SK-N-SH treated with all-trans-retinoic acid at 6 μM for 48 hours (cell line): ENCODE measurements at places on chromosomes 1 and 21.
A peak's percentile ranks its signal among the peaks of the same experiment; 100 is the strongest.

GRCh38 chr1:41149570-41149969, 92.5 kb downstream of the SCMH1 start:
- ATAC-seq = no peak

GRCh38 chr1:36387141-36387949, 1.6 kb upstream of the STK40 start:
- ATAC-seq = no peak

- ATAC-seq = no peak
These were observed 103.5 kb upstream of the LMO4 start for GRCh38 chr1:87225171-87225570.

DNA sequence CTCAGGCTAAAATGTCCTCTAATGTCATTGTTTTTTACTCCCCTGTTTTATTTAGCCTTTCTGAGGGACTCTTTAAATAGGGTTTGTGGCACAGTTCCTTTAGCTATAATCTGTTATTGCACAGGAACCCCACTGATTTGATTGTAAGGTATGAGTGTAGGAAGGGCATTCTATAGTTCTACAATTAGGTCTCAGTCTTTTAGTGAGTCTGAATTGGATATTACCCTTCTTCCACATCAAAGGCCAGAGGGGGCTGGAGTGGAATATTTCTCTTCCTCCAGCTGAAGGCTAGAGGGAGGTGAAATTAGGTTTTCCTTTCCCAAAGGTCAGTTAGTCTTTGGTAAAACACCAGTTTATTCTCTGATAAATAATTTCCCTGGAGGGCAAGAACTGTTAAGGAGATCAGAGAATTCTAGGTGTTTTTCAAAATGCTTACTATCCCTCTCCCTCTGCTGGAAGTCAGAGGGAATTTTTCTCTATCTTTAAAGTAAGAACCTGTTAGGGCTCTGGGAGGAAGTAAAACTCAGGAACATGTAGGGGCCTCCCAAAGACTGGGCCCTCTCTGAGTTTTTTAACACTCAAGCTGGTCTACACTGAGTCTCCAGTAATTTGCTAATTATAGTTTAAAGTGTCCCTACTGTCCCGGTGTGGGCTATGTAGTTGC, 176.3 kb upstream of the ZNHIT6 start:
- peak; percentile 74 for ATAC-seq

DNA sequence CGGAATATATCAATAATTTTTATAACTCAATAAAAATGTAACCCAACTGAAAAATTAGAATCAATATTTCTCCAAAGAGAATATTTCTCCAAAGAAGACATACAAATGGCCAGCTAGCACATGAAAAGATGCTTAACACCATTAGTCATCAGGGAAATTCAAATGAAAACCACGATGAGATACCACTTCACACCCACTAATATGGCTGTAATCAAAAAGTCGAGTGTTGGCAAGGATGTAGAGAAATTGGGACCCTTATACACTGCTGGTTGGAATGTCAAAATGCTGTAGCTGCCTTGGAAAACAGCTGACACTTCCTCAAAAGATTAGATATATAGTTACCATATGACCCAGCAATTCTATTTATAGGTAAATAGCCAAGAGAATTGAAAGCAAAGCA, 133.0 kb downstream of the GPR52 start:
- ATAC-seq = no peak

DNA sequence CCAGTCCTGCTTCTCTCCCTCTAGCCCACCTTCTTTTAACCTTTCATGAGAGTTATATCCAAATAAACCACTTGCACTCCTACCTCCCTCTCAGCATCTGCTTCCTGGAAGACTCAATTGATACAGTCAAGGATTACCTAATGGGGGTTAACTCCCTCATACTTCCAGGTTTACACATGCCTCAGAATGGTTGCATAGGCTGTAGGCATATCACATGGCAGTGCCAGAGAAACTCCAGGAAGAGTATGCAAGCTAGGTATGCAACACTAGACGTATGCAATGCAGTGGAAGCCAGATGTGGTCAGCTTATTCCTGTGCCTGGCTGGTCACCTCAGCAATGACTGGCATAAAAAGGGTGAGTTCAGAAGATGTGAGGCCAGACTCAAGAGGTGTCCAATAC, 32.7 kb upstream of the VANGL1 start:
- no peak for ATAC-seq

DNA sequence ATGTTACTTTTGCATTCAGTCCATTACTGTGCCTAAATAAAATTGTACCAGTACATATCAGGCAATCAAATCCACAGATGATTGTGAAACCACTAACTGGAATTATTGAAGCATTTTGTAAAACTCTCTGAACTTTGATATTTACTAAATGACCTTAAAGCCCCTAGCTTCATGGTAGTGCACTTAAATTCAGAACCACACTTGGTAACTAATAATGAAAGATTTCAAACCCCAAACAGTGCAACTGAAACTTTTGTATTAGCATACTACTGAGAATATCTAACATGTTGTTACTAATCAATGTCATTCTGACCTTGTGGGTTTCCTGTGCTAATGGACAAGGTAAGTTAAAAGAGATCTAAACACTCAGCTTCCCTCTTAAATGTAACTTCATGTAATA, at the start of gene CFHR3:
Gene CFHR3, plus strand, starts transcription at position 238 of the 400 bp plus-strand sequence. Its CDS starts 47 bp downstream, at position 285.
- ATAC-seq = no peak

DNA sequence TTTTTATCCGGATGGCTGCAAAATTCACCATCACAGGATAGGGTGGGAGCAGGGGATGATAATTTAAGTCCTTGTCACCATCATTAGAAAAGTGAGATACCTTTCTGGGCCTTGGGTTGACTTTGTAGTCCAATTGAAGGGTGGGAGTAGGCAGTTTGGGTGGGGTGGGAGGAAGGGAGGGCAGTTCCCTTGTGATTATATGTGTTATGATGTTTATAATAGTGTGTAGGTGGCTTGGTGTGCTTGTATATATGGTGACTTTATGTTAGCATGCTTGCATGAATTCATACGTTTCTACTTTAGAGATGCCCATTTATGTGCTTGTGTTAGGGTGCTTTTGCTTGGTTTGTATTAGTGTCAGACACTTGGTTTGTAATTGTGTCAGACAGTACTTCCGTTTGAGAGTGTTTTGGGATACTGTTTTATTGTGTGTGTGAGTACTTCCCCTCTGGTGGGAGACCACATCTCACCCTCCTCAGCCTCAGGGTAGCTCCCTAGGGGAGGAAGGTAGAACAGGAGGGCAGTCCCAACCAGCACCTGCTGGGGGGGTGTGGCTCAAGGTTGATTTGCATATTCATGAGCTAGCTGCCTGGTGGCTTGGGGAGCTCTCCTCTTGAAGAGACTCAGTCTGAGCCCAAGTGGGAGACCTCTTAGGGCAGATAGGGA, 6.3 kb upstream of the POU3F1 start:
- ATAC-seq = no peak

DNA sequence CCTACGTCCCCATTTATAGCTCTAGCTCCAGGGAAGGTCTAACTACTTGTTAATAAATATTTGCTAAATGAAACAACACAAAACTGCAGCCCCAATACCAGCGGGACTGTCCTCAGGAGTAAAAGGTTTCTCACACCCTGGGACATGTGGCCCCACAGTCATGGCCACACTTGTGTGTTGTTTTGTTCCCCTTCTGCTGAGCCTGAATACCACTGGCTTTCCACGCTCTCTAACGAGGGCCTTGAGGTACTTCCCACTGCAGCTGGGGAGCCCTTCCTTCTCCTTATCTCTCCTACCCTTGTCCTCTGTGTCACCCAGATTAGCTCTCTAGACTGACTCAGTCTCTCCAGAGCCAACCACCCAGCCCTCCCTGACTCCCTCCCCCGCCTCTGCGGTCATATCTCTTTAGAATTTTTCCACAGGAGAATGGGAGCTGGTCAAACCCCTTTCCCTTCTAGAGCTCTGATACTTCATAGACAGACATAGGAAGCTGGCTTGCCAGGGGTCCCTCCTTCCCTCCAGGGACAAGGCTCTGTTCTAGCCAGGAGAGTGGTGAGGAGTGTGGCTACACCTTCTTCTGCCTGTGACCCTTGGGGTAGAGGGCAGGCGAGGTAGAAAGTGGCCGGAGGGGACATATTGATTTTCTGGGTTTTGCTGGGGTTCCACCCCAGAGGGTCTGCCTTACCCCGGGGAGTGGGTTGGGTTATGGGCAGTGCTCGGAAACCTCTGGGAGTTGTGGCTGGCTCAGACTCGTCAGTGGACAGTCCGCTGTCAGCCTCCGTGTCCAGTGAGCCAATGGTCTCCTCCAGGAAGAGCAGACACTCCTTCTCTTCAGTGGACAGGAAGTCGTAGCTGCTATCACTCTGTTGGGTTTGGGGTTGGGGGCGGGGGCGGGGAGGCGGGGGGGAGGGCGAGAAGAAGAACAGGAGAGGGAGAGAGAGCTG, 8.1 kb downstream of the C1orf116 start:
- peak; percentile 15 for ATAC-seq

DNA sequence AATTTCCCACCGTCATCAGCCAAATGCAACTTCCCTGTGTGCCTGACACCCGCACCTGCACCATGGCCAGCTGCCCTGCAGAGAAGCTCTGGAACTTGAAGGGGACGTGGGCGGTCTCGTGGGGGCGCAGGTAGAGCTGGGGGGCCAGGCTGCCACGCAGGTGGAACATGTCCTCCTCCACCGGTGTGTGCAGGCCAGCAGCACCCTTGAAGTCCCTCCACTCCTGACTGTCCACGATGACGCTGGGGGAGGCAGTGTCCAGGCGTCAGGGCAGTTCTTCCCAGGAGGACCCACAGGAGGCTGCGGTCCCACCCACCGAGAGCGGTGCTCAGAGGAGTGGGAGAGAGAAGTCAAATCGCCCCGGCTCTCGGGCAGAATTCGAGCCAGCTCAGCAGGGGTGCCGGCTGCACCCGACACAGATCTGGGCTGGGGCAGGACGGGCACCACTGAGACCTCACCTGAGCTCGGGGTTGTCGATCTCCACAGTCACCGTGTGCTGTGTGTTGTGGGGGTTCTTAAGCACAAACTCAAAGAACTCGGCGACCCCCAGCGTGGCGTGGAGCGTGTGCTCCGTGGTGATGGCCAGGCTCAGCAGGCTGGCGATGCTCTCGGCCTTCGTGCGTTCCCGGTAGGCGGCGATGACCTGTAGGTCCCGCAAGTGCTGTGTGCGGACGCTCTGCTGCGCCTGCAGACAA, 117.7 kb downstream of the NPHP4 start:
- ATAC-seq = no peak

GRCh38 chr1:162256287-162256686, 120.4 kb downstream of the SPATA46 start:
- ATAC-seq = no peak

GRCh38 chr1:22075718-22076117, 23.2 kb downstream of the CDC42 start:
- peak; percentile 18; the same call in 1 of the 3 replicates for ATAC-seq

GRCh38 chr1:81836007-81836626, 35.4 kb downstream of the ADGRL2 start:
- peak; percentile 33; the same call in 2 of the 3 replicates for ATAC-seq

DNA sequence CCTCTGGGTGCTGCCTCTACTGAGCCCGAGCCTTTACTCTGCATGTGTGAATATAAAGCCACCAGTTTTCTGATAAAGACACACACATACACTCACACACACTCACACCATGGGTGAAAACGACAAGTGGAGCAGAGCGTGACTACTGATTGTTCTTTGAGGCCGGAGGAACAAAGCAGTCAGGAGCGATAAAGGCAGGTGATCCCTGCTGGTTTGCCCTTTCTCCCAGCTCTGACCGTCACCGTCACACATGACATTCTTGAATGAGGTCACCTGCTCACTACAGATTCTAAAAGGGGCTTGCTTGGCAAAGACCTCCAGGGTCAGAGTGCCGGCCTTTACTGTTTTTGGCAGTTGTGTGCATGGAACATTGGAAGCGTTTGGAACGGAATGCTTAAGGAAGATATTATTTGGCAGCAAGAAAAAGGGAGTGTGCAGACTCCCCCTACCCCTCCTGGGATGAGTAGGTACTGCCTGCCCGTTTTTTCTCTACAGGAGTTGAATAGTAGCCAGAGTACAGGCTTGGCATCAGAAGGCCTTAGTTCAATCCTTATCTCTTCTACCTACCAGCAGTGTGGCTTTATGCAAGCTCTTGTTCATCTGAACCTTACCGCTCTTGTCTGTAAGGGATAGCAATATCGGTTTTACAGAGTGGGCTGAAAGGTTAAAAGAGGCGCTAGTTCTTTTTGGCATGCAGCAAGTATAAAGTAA, 79.7 kb downstream of the PBX1 start:
- ATAC-seq = no peak

DNA sequence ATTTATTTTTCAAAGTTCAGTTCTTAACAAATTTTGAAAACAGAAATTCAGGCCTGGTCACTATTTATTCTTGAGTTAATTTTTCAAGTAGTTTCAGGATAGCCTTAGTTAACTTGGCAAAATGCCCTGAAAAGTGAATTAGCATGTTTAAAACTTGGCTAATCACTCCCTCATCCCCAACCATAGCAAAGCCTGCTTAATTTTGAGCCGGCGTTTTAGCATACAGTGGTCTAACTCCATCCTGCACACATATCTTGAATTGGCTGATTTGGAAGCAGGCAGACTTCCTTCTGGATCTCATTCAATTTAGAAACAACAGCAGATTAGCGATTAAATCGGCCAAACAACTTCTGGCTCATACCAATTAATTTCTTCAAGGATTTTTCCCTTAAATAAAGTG, 439.2 kb downstream of the PTBP2 start:
- ATAC-seq = no peak

DNA sequence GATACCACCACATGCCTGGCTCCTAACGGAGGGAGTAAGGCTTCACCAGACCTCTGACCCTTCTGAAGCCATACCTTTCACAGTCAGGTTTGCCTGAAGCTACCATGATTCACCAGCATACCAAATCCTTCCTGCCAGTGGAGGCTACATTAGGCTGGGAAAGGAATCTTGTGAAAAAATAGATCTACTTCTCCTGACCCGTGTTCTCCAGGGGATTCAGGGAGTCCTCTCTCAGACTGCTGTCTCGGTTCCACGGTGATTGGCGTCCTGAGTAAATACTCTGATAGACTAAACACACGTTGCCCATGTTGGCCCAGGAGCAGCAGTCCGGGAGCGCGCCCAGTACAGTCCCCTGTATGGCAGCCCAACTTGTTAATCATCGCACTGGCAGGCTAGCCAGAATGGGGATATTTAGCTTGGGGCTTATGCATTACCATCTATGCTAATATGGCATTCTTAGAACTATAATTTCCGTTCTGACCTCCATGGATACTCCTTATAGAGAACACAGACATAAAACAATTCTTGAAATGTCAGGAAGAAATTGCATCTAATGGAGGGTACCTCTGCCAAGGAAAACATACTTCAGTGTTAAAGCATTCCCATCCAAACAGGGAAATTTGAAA, 173.2 kb downstream of the ROR1 start:
- peak; percentile 69 for ATAC-seq

DNA sequence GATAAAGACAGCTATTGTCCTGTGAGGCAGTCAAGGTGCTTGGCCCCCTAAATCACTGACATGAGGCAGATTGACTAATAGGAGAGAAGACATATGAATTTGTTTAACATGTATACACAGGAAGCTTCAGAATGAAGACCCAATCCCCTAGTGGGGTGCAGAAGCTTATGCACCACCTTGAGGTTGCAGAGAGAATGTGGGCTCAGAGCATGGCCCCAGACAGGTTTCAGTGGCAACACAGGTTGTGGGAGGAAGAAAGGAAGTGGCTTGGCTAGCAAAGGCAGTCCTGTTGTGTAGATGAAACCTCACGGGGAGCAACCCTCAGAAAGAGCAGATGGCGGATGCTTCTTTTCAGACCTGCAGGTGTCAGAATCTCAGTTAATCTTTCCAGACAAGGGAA, 37.0 kb upstream of the PARP1 start:
- 0 out of 3 replicates have a peak, but pooled peaks have one; percentile 21 for ATAC-seq
